B cell (primary cell): ENCODE measurements at places on chromosomes 12 and 14. TPM values are rescaled to one million over a fixed set of nuclear protein-coding genes. Genes with fewer than 3 reads are reported as not detected.

- H3K27ac ChIP-seq = no peak overlapping the region
- peak overlapping the region; percentile 60 for H3K4me3 ChIP-seq
- H3K27me3 ChIP-seq = no peaks in the 10 kb centered on the region
- no peaks in the 10 kb centered on the region for H3K36me3 ChIP-seq
Measured at GRCh38 chr12:131829356-131829747, 1.2 kb downstream of the MMP17 start.

- no peaks in the 10 kb centered on the region for H3K36me3 ChIP-seq
- no peak overlapping the region for H3K27ac ChIP-seq
- no peaks in the 10 kb centered on the region for H3K27me3 ChIP-seq
- H3K4me3 ChIP-seq = no peak overlapping the region
- DNase-seq = no peak
- H3K4me1 ChIP-seq = no peaks in the 10 kb centered on the region
Measured at GRCh38 chr12:72289633-72290032, 17.5 kb downstream of the TRHDE start.

- H3K4me3 ChIP-seq = no peak overlapping the region
- no peak overlapping the region for H3K27ac ChIP-seq
- DNase-seq = no peak
Measured at GRCh38 chr14:21999402-21999801, 325.8 kb upstream of the OR4E1 start.

GRCh38 chr12:1542599-1542998 lies 51.8 kb downstream of the FBXL14 start:
- no peak overlapping the region for H3K4me3 ChIP-seq
- no peaks in the 10 kb centered on the region for H3K27me3 ChIP-seq

- H3K4me1 ChIP-seq = no peaks in the 10 kb centered on the region
- H3K4me3 ChIP-seq = no peak overlapping the region
- DNase-seq = no peak
- H3K27me3 ChIP-seq = peaks cover 10% of the 10 kb centered on the region
Measured at GRCh38 chr14:24725311-24725710, 91.3 kb upstream of the GZMB start.

- H3K4me1 ChIP-seq = no peaks in the 10 kb centered on the region
- no peak overlapping the region for H3K4me3 ChIP-seq
- H3K27me3 ChIP-seq = no peaks in the 10 kb centered on the region
- H3K36me3 ChIP-seq = no peaks in the 10 kb centered on the region
- no peak for DNase-seq
Measured at GRCh38 chr14:35553808-35554207, 19.8 kb downstream of the INSM2 start.

DNA sequence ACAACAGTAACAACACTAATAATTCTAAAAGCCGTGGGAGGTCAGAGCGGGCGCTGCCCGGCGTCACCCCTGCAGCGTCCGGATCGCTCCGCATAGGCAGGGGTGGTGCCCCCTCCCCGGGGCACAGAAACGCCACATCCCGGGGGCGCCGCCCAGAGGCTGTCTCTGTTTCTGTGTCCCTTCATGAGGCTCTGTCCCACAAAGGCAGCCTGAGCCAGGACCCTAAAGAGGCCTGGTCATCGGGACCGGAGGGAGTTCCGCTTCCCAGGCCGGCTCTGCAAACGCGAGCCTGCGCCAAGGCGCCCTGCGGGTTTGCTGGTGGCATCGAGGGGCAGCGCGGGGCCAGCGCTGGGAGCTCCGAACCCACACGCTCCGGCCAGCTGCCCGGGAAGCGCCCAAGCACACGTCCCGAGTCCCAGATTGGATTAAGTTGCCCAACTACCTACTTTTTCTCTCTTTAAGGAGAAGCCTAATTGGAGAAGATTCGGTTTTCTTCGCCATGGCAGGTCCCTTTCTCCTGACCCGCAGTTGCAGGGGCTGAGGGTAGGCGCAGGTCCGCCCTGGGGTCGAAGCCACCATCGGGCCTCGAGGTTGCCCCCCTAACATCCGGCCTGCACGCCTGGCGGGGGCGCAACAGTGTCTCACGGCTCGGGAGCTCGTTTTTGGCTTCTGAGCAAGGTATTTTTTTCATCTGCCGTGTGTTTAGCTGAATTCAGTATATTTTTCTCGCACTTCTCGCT lies 421.7 kb downstream of the VRK1 start:
- no peaks in the 10 kb centered on the region for H3K36me3 ChIP-seq
- H3K4me1 ChIP-seq = peaks cover 13% of the 10 kb centered on the region
- H3K27me3 ChIP-seq = no peaks in the 10 kb centered on the region
- no peak overlapping the region for H3K27ac ChIP-seq

- H3K4me3 ChIP-seq = no peak overlapping the region
- H3K4me1 ChIP-seq = no peaks in the 10 kb centered on the region
- DNase-seq = no peak
- H3K27ac ChIP-seq = no peak overlapping the region
- no peaks in the 10 kb centered on the region for H3K36me3 ChIP-seq
Measured at GRCh38 chr12:116771651-116772050, 33.5 kb downstream of the RNFT2 start.

DNA sequence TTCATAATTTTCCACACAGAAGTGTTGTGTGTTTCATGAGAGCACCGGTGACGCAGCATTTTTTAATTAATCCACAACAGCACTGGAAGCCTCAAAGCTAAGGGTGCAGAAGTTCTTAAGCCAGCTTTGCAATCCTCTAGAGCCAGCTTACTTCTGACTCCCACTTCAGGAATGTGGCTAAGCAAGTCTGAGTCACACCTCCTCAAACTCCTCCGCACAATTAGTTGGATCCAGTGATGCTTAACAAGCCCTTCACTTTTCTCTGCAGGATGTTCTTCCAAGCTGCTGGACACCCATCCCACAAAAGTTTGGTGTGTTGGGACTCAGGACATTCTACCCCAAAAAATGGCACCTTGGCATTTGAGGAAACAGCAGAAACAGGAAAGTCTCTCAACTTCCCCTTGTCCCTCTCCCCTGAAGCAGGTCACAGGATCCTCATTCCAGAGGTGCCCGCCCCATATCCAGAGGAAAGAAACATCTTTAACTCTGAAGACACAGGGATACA lies 210.0 kb downstream of the PPM1H start:
- no peak overlapping the region for H3K27ac ChIP-seq
- no peaks in the 10 kb centered on the region for H3K4me1 ChIP-seq
- no peak overlapping the region for H3K4me3 ChIP-seq
- no peaks in the 10 kb centered on the region for H3K36me3 ChIP-seq

DNA sequence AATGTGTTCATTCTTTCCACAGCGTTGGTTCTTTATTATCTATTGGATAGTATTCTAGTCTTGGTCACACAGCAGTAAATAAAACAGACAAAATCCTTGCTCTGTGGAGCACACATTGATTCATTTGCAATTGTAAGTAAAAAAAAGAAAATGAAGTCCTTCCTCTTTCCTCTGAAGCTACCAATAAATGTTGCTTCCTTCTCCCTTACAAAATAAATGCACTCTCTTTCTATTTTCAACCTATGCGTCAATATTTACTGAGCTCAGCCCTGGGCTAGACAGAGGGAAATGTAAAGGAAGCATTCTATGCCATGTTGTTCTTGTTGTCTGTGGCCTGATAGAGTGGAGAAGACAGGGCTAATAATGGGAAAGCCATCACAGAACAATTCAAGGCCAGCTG lies 2.9 kb downstream of the ABHD12B start:
- no peaks in the 10 kb centered on the region for H3K36me3 ChIP-seq
- H3K4me1 ChIP-seq = peaks cover 22% of the 10 kb centered on the region
- DNase-seq = no peak
- H3K27ac ChIP-seq = no peak overlapping the region
- no peak overlapping the region for H3K4me3 ChIP-seq
- H3K27me3 ChIP-seq = peaks cover 26% of the 10 kb centered on the region

DNA sequence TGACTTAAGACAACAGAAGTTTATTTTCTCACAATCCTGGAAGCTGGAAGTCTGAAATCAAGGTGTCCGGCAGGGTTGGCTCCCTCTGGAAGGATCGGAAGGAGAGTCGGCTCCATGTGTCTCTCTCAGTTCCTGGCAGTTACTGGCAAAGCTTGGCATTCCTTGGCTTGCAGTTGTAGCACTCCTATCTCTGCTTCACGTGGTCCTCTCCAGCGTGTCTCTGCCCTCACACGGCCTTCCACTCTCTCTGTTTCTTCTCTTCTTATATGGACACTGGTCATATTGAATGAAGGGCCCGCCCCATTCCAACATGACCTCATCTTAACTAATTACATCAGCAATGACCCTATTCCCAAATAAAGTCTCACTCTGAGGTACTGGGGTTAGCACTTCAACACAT lies 60.1 kb upstream of the TUNAR start:
- H3K27ac ChIP-seq = no peak overlapping the region
- DNase-seq = no peak
- H3K27me3 ChIP-seq = peaks cover 7% of the 10 kb centered on the region
- H3K36me3 ChIP-seq = no peaks in the 10 kb centered on the region
- no peak overlapping the region for H3K4me3 ChIP-seq

GRCh38 chr14:95396221-95396620 lies 76.5 kb upstream of the CLMN start:
- no peak overlapping the region for H3K4me3 ChIP-seq
- no peaks in the 10 kb centered on the region for H3K36me3 ChIP-seq
- H3K4me1 ChIP-seq = peaks cover 21% of the 10 kb centered on the region
- peak overlapping the region; percentile 80 for H3K27ac ChIP-seq

FERMT2 gene
- polyA plus RNA-seq = 0.19 TPM in 1 of 2 replicates, not detected in the other

NTN4 gene
- polyA plus RNA-seq = not detected in 2 replicates
